ENCODE measurements at places on chromosomes 6 and 20.

- no peak for DNase-seq
Observed at GRCh38 chr6:168686831-168687730, 246.1 kb downstream of the SMOC2 start.

- peak; percentile 72 for DNase-seq
Observed at GRCh38 chr6:15464211-15464725, 198.6 kb downstream of the DTNBP1 start.

DNA sequence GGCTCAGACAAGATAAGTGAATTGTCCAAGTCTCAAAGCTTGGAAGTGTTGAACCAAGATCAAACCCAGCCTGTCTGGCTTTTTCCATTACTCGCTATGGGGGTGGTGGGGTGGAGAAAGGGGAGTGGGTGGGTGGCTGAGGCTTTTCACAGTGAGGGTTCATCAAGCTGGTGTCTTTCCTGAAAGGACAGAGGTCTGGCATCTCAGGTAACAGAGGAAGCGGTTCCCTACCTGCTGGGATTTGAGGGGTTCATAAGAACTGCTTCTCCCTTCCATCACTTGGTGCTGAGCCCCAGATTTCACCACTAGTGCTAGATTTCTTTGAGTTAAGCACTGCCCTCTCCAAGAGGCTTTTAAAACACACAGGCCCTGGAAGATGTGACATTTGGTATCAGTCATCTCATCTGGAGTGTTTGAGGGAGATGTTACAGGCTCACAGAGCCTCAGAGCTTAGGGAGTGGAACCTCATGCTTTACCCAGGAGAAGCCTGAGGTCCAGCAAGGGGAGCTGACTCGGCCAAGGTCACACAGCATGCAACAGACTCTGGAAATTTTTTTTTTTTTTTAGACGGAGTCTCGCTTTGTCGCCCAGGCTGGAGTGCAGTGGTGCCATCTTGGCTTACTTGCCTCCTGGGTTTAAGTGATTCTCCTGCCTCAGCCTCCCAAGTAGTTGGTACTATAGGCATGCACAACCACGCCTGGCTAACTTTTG is 6.0 kb upstream of the VEGFA start:
- no peak for DNase-seq

DNA sequence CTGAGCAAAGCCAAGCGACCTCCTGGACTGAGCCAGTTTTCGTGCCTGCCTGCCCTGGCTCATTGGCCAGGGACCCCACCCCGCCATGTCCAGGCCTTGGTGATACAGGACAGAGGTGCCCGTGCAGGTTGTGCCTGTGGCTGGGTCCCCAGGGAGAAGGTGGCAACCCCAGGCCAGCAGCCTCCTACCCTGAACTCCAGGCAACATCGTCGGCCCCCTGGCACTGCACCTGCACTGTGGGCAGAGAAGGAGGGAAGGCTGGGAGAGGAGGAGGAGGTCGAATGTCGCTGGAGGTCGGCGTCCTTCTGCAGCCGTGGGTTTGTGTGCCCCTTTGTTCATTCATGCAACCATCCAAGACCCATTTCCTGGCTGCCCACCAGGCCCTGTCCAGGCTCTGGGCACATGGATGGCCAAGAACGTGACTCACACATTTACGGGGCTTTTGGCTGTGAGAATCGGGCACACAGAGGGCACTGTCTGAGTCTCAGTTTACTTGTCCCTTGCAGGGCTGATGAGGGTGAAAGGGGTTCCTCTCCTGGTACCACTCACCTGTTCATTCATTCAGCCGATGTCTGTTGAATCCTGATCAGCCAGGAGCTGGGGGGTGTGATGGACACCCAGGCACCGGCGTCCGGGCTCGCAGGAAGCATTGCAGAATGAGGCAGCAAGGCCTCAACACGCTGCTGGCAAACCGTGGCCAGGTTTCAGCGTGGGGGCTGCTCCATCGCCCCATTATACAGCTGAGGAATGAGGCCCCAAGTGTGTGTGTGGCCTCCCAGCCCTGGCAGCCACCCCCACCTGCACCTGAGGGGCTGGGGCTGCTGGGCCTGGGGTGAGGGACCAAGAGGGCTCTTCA is 2.3 kb upstream of the RBBP8NL start:
- DNase-seq, result no peak

GRCh38 chr20:32823737-32824588 is 4.2 kb downstream of the MAPRE1 start:
- DNase-seq, result no peak

- no peak for DNase-seq
Observed at GRCh38 chr6:49964064-49964463, at the start of gene DEFB114. Gene DEFB114, minus strand, starts transcription at chr6:49964164. Its CDS starts 59 bp downstream, at chr6:49964105.

DNA sequence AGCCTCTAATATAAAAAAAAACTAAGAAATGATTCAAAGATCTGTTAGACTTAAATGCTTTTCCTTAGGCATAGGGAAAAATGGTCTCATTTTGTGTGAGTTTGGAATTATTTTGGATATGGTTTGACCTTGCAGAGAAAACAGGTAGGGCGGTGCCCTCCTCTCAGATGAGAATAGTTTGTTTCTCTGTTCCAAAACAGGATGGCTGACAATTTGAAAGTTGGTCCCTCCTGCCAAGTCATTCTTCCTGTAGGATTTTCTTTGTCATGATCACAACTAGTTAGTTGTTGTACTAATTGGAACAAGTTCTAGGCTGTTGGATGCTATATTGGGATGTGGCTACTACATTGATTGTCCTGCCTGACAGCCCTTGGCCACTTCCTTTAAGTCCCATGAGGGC is 108.6 kb downstream of the BCKDHB start:
- DNase-seq, result no peak

DNA sequence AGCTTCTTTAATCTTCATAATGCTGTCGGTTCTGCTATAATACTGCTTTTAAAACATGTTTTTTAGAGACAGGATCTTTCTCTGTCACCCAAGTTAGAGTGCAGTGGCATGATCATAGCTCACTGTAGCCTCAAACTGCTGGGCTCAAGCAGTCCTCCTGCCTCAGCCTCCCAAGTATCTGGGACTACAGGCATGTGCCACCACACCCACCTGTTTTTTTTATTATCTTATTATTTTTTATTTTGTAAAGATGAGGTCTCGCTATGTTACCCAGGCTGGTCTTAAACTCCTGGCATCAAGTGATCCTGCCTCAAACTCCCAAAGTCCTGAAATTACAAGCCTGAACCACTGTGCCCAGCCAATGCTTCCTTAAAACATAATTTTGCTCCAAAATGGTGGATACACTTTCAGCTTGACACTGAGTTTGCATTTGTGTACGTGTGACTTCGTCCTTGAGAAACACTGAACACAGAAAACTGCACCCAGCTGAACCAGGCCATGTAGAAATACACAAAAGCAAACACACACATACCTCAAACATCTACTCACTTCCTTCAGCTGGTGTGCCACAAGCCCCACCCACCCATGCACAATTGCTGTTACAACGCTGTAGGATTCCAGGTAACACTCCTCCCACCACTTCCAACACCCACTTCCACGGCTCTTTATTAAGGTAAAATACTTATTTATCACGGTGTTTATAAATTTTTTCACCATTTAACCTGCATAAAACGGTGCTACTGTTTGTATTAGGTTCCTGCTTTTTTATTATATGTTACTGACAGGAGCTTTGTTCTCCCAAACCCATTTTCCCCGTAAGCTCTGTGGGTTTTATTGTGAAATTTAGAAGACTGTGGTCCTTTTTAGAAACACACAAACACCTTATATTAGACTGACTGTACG is 109.1 kb downstream of the TSHZ2 start:
- DNase-seq, result peak; percentile 46

GRCh38 chr6:41716516-41717391 is 18.7 kb downstream of the TFEB start:
- no peak for DNase-seq

GRCh38 chr6:152206072-152206818 is 398.8 kb downstream of the ESR1 start:
- DNase-seq, result peak; percentile 70
